ENCODE measurements at places on chromosomes 3 and 15. TPM values are rescaled to one million over a fixed set of nuclear protein-coding genes. Genes with fewer than 3 reads are reported as not detected.
A peak's percentile ranks its signal among the peaks of the same experiment; 100 is the strongest.

DNA sequence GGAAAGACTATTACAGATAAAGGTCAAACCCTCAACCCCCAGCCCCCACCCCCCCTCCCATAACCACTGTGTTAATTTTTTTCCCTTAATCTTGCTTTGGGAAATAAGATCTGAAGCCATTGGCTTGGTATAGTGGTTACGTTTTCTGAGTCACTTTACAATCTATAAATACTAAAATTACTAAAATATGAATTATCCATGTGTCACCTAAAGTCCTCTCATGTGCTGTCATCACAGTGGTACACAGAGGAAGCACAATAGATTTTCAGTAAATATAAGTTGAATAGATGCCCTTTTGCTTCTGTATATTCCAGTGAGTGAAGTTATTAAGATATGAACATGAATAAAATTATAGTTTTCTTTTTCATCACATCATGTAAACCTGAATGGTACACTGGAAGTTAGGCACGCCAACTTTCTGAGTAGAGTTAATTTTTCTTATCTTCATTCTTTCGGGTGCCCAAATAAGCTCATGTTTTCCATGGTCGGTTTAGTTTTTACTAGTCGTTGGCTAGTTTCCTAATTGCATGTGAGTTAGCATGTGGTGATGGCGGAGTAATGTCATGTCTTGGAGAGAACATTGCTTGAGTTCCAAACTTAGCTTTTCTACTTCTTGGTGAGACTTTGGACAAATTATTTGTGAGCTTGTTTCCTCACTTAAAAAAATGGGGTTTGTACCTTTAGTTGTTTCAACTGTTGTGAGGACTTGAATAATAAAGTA is 11.5 kb downstream of the PPP4R2 start:
- no peak for DNase-seq

DNA sequence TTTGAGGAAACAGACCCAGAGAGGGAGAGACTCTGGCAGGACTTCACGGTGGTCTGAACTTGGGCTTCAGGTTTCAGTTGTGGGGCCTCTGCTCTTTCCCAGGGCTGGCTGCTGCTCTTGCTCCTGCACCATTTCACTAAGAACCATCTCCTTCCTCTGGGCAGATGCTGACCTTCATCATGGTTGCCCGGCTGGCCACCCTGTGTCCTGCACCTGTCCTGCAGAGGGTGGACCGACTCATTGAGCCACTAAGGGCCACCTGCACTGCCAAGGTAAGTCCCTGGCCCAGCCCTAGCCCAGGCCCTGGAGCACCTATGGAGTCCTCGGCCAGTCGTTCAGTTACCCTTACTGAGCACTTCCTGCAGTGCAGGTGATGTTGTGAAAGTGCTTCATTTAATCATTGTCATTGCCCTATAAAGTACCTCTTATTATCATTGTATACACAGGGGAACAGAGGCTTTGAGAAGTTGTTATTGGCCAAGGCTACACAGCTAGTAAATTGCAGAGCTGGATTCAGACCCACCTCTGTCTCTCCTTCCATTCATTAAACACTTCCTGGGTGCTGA is 10.0 kb downstream of the RPL32 start:
- DNase-seq: no peak

GRCh38 chr15:62046078-62046743 is 14.0 kb downstream of the VPS13C start:
- no peak for DNase-seq

- DNase-seq: no peak
These were observed 8.9 kb downstream of the GYG1 start for GRCh38 chr3:149000206-149000745.

DNA sequence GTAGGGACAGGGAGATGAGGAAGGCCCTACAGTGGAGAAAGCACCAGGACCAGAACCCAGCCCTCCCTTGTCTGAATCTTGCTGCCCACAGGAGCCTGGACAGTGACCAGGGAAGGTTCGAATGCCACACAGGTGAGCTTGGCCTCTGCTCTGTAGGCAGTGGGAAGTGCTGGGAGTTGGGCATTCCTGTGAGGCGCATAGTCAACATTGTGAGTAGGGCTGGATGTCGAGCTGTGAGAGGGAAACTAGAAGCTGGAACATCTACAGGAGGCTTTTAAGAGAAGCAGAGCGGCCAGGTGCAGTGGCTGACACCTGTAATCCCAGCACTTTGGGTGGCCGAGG is 20.3 kb upstream of the ALAS1 start:
- DNase-seq: no peak

DNA sequence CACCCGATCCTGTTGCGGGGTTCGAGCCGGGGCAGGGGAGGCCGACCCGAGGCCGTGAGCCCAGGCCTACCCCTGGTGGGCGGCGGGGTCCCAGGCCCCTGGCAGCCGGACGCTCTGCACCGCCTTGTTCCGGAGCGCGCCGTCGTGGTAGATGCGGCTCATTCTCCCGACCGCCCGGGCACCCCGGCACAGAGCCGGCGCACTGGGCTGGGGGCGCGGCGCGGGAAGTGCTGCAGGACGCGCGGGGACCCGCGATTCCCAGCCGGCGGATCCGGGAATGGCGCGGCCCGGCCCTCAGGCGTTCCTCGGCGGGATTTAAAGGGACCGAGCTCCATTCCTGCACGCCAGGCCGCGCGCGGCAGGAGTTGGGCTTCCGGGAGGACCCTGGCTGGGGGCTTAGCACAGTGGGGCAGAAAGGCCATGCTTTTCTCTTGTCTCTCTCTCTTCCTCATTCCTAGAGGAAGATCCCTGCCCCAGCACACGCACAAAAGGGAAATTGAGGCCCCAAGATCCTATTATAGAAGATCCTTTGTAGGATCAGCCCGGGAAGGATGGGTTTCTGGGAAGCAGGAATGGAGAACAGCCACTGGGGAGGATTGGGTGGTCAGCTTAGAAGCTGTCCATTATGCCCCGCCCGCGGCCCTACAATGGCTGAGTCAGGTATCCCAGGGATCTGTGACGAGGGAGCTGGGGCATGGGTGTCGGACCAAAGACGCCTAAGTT is at the start of gene ARPIN:
ARPIN (minus strand) TSS at position 279 of the 723 bp plus-strand sequence; CDS start at position 162, 117 bp downstream.
- DNase-seq: no peak

DNA sequence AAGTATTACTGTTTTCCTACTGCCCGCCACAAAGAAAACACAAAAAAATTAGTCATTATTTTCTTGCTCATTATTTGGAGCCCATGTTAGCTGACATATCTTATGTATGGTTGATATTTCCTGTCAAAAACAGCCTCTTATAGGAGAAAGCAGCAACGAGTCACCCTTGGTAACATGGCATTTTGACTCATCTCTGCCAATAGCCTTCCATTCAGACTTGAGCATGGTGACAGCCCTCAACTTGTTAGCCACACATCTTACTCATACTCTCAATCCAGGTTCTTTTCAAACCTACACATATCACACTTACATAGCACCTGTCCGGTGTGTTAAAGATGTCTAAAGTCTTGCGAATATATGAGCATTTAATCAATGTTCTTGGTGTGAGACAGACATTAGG is 109.4 kb upstream of the SAMMSON start:
- DNase-seq: no peak

DNA sequence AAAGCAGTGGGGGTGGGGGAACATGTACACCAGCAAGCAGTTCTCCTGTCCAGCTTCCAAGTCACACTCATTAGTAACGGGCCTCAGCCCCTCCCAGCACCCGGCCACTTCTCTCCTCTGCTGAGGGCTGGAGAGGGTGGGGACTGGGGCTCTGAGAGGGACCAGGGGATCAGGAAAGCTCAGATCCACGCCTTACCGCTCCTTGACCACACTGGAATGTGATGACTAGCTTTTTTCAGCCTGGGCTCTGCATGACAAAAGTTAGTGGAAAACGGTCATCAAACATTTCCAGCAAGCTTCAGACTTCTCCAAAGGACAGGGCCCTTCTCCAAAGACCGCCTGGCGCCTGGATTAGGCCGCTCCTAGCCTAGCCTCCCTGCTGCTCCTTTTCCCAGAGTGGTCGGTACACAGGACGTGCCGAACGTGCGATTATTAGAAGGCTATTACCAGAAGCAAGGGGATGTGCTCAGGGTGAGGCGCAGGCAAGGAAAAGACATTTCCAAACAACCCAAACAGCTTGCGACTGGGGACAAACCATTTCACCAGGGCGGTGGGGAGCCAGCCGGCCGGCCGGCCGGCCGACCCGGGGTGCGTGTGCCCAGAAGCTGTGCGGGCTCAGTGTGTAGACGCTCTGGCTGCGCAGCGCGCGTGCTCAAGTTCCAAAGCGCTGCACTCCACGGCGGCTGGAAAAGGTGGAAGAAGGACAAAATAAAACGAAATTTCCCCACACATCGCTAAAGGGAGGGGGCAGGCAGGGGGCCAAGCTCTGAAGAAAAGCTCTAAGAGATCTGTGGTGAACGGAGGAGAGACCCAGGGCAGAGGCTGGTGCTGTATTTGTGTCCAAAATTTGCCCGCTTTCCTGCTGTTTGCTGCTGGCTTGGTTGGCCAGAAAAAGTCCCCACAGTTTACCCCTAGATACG is 51.0 kb upstream of the SSR3 start:
- DNase-seq: peak; percentile 76

GRCh38 chr15:74804935-74805334 is 7.7 kb upstream of the LMAN1L start:
- no peak for DNase-seq

- no peak for DNase-seq
These were observed 6.1 kb downstream of the RASGRP1 start for GRCh38 chr15:38558372-38559059.

Gene HDGFL3
- total RNA-seq: 43.1 TPM

Gene PAQR5
- 10.1 TPM for total RNA-seq

DNA sequence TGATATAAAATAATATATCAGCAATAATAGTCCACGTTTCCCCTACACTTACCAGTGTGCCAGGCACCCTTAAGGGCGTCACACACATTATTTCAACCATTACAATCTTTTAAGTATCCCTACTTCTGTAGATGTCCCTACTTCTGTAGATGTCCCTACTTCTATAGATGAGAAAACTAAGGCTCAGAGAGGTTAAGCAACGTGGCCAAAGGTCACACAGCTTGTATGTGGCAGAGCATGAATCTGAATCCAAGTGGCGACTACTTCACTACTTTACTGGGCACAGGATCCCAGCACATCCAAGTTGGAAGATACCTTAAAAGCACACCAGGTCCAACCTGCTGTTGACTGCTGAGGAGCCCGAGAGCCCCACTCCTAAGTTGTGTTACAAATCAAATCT is 77.5 kb downstream of the TLE3 start:
- DNase-seq: no peak

Gene ARHGAP11A
- 35.5 TPM for total RNA-seq

DNA sequence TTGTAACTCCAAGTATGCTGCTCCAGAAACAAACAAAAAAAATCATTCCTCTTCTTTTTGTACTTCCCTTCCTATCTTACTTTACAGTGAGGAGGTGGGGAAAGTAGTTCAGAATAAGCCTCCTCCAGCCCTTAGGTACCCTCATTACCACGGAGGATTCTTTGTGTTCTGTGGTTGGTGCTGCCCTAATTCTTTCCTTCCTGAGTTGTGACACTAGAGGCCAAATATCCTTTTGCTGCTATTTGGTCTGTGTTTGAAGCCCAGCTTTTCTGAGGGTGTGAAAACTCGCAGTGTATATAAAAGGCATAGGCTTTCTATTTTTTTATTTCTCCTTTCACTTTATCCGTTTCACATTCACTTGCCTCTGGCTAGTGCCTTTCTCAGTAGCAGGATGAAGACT is 98.2 kb downstream of the HHLA2 start:
- DNase-seq: no peak

DNA sequence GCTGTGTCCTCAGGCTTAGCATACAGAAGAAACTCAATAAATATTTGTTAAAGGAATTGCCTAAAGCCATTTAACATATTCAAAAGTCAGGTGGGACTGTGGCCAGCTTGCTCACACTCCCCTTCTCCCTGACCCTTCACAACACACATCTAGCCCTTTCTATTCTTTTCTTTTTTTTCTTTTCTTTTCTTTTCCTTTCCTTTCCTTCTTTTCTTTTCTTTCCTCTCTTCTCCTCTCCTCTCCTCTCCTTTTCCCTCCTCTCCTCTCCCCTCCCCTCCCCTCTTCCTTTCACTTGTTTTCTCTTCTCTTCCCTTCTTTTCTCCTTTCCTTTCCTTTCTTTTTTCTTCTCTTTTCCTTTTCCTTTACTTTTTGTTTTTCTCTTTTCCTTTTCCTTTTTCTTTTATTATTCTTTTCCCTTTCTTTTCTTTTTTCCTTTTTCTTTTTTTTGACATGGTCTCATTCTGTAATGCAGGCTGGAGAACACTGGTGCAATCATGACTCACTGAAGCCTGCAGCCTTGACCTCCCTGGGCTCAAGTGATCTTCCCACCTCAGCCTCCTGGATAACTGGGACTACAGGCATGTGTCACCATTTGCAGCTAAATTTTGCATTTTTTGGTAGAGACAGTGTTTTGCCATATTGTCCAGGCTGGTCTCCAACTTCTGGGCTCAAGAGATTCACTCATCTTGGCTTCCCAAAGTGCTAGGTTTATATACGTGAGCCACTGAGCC is 377.8 kb downstream of the GRM7 start:
- no peak for DNase-seq
